Transverse colon (tissue), 4 donors: ENCODE measurements at places on chromosomes 11 and 22. TPM values are rescaled to one million over a fixed set of nuclear protein-coding genes. Genes with fewer than 3 reads are reported as not detected.

Gene OR4D5
- total RNA-seq: 0.95 TPM

Gene IL10RA
- 24.6 TPM for total RNA-seq

Gene OR10A2
- not detected for total RNA-seq

Gene NUP160
- total RNA-seq: 44.6 TPM

Gene PDE2A
- 6.6 TPM for total RNA-seq

Gene BTG4
- total RNA-seq: not detected

Gene CD6
- total RNA-seq: 1.9 TPM

Gene RIC8A
- 100 TPM for total RNA-seq

Gene INSC
- 1.9 TPM for total RNA-seq

Gene OR8B3
- not detected for total RNA-seq

Gene DNAJB7
- not detected for total RNA-seq

Gene NLRX1
- total RNA-seq: 18.1 TPM

Gene SCGB1D2
- not detected for total RNA-seq

Gene MMP1
- not detected for total RNA-seq

Gene KLHL35
- 0.32 TPM for total RNA-seq

Gene ROM1
- not detected for total RNA-seq

Gene CAVIN3
- total RNA-seq: 25.9 TPM

Gene ACR
- not detected for total RNA-seq

Gene PTGDR2
- 4.5 TPM for total RNA-seq

Gene GTF2H1
- 54.2 TPM for total RNA-seq

Gene EXPH5
- 73.8 TPM for total RNA-seq

Gene FAM181B
- not detected for total RNA-seq

Gene ADM
- 235 TPM for total RNA-seq

Gene MMP7
- not detected for total RNA-seq

Gene TRIM51
- total RNA-seq: not detected

Gene CECR2
- total RNA-seq: 0.14 TPM

Gene DKK3
- total RNA-seq: 35.2 TPM

Gene PRRG4
- total RNA-seq: 4.8 TPM

Gene DEUP1
- total RNA-seq: not detected

Gene GUCY1A2
- total RNA-seq: 0.37 TPM

Gene OR10G8
- not detected for total RNA-seq

Gene OR10D3
- total RNA-seq: not detected

Gene OR5AS1
- not detected for total RNA-seq

Gene ZNF280B
- total RNA-seq: 0.41 TPM

Gene TPBGL
- total RNA-seq: 0.40 TPM

Gene YPEL1
- 2.9 TPM for total RNA-seq

Gene CD3D
- total RNA-seq: not detected

Gene ABCG4
- total RNA-seq: not detected

Gene ACTN3
- total RNA-seq: not detected

Gene TMEM109
- 45.4 TPM for total RNA-seq

Gene CELSR1
- total RNA-seq: 1.00 TPM

Gene APOL5
- not detected for total RNA-seq

Gene NEFH
- 0.37 TPM for total RNA-seq

Gene LSP1
- 69.6 TPM for total RNA-seq

Gene MYOD1
- not detected for total RNA-seq

Gene PHOX2A
- total RNA-seq: 0.79 TPM
